ENCODE measurements at places on chromosomes 2 and 18.

DNA sequence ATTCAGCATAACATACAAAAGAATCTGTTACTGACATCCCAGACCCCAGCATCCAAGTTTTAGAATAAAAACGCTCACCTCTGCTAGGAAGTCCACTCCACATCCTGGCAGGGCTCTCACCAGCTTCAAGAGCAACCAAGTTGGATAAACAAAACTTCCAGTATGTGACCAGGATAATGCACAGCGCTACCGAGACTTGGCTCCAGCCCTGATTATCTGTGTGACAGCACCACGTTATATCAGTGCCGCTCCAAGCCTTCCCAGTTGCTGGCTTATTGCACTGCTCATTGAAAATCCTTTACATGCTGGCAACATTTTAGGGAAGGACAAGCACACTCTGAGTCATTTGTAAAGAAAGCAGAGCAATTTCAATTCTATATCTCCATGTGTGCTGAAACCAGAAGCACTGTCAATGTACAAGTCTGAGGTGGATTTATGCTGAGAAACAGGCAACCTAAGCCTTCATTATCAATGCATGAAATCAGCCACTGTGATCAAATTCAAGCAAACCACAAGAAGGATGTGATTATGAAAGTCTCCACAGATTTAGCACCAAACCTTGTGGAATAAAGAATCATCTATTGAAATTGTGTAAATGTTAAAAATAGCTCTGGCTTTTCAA, 115.7 kb downstream of the ZNF385B start:
- no peaks in the 10 kb centered on the region for H3K27me3 ChIP-seq
- no peak for DNase-seq
- H3K4me1 ChIP-seq: no peaks in the 10 kb centered on the region
- H3K36me3 ChIP-seq: no peaks in the 10 kb centered on the region

DNA sequence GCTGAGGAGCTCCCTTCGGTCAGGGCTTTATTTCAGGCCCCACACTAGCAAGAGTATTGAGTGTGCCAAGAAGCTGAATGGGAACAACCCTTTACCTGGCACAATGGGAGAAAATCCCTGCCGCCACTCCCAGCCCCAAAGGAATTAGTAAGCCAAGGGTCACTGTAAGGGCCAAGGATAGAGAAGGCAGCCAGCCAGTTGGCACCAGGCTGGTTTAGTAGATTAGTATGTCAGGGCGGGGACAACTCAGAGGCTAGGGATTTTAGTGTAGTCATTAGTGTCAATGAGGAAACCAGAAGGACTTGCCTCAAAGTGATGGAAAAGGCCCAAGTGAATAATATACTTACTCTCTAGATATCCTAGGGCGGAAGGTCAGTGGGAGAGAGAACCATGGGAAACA, 34.9 kb upstream of the CYP26B1 start:
- H3K4me1 ChIP-seq: no peaks in the 10 kb centered on the region
- H3K27me3 ChIP-seq: no peaks in the 10 kb centered on the region
- H3K36me3 ChIP-seq: no peaks in the 10 kb centered on the region
- DNase-seq: no peak

DNA sequence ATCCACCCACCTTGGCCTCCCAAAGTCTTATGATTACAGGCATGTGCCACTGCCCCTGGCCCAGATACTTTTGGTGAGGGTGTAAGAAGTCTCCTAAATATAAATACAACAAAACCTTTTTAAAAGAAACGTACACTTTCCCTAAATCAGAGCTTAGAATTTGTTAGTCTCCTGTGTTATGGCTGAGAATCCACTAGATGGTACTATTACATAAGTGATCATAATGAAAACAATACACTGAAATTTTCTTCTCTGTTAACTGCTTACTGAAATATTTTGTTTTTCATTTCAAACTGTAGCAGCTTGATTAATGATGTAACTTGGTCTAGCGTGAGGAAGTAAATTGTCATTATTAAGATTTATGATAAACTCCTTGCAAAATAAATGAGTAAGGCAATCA, 74.8 kb upstream of the FAM98A start:
- no peaks in the 10 kb centered on the region for H3K4me1 ChIP-seq
- no peak overlapping the region for H3K27ac ChIP-seq
- H3K4me3 ChIP-seq: no peak overlapping the region

DNA sequence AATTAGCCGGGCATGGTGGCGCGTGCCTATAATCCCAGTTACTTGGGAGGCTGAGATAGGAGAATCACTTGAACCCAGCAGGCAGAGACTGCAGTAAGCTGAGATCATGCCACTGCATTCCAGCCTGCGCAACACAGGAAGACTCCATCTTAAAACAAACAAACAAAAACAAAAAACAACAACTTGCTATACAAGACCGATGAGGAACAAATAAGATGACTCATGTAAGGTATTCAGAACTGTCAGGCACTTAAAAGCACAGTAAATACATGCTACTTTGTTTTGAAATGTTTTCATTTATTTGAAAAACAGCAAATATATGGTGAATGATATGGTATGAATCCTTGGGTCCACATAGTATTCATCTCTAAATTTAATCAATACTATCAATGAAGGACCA, 66.7 kb downstream of the TRIP12 start:
- no peaks in the 10 kb centered on the region for H3K27me3 ChIP-seq
- H3K4me3 ChIP-seq: no peak overlapping the region
- H3K27ac ChIP-seq: no peak overlapping the region
- no peak for DNase-seq

Measured in thoracic aorta (tissue), 2 donors.